ENCODE measurements at places on chromosomes 16 and 17.

DNA sequence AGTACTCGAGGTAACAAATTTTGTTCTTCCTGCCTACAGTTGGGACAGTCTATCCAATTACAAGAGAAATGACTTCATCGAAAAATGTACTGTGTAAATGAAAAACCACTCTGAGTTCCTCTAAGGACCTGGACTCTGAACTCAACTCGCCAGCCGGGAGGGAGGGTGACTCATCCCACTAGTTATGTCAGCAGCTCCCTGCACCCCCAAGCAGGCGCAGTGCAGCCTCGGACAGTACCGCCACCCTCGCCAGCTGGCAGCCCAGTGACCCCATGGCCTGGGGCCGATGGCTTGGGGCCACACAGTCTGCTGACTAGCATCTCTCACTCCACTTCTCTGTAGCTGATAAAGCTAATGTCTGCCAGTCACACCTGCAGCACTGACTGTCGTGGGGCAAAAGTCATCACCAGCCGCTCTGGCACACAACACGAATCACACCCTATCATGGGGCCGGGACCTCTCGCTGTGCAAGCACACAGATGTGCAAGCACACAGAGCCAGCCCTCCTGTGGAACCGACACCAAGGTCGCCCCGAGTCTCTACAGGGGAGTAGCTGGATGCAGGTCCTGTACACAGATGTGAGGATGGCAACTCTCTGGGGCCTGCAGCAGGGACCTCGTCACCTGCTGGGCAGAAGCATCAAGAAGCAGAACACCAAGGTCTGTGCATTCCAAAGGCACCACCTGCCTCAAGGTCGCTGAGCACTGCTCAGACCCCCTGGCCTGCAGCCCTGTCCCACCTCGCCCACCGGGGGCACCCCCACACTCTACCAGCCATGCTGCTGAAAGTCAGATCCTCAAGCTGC is 5.7 kb downstream of the CSNK1D start:
- DNase-seq = peak; percentile 96

DNA sequence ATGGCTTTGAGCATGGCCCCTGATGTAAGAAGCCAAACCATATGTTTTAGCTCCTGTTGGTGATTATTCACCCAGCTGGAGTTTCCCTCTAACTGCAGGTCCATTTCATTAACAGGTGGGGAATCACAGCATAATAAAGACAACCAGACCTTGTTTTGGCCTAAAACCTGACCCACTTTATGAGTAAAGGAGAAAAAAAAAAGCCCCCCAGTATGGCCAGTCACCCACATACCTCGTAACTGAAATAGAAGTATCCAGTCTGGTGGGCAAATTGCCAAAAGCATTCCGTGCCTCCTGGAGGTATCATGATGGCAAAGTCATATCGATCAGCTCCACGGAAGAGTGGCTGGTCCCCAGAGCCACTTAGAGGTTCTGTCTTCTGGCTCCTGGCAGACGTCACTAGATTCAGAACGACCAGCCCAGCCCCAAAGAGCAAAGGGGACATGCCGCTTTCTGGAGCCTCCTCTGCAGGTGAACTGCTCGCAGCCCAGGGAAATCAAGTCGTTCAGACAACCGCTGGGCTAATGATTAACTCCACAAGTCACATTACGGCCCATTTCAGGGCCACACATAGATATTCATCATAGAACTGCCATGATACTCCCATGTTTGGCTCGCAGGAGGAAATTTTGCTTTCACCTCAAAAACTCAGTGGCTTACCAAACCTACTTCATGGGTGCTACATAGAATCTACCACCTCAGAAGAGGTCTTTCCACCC is at the start of gene TMED6:
TSS of gene TMED6 (minus strand) at position 478 of the 719 bp plus-strand sequence. CDS start at position 445, 33 bp downstream.
- DNase-seq = no peak

DNA sequence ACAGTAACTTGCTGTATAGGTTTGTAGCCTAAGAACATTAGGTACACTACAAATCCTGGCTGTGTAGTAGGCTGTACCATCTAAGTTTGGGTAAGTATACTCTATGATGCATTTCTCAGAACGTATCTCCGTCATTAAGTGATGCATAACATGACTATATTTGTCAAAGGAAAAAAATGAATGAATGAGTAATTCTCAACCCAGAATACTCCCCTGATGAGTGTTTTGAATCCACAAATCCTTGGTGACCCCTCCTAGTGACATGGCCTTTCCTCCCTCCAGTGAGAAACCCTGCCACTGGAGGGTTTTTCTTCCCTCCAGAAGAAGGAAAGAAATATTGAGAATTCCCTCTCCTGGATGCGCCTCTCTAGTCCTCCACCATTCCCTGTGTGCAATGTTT is 24.0 kb upstream of the SALL1 start:
- DNase-seq = no peak

- DNase-seq = no peak
Observed at GRCh38 chr17:62732125-62732524, 76.0 kb downstream of the MARCHF10 start.

DNA sequence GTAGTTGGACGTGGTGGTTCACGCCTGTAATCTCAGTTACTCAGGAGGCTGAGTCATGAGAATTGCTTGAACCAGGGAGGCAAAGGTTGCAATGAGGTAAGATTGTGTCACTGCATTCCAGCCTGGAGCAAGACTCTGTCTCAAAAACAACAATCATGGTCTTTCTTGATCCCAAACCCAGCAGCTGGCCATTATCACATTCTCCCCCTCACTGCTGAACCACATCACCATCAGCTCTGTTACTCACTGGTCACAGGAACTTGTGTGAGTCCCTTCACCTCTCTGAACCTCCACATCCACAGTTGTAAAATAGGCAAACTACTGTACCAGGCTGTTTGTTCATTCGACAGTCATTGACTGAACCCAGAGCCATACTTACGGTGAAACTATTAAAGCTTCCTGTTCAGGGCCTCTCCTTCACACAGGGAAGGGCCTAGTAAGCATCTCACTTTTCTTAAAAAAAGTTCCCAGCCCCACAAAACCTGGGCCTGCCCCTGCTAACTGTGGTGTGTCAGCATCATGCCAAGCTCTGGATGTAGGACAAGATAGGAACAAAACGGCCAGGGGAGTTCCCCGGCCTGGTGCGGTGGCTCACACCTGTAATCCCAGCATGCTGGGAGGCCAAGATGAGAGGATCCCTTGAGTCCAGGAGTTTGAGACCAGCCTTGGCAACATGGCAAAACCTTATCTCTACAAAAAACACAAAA is 104.7 kb downstream of the COPRS start:
- no peak for DNase-seq

DNA sequence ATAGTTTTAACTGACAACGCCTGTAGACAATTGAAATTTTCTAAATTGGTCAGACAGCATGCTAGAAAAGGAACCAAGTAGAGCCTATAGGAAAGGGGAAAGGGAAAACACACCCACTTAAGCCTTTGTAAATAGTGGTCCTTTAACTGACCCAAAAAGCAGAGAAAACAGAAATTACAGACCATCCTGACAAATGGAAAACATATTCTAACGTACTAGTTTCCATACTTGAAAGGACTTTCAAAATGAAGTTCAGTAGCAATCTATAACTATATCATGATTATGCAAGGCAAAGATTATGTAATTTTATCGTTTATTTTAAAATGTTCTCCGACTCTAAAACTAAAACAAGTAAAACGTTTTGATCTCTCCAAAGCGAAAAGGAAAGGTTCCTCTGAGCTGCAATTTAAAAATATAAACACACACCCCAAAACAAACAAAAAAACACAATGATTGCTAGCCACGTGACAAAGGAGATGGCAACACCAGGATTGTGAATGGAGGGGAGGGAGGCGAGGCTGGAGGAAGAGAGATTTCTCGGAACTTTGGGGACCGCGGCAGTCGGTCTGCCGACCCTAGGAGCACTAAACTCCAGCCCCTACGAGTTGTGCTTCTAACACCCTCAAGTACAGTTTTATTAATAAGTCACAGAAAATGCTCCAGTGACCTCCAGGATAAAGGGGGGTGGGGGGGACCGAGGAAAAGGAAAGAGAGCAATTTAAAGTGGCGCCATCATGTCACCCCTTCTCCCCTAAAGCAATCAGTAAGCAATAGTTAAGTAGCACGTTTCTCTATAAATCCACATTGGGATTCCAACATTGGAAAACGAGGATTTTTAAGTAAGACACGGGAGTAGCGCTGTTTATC is 1.7 kb downstream of the KANSL1 start:
- peak; percentile 67 for DNase-seq

DNA sequence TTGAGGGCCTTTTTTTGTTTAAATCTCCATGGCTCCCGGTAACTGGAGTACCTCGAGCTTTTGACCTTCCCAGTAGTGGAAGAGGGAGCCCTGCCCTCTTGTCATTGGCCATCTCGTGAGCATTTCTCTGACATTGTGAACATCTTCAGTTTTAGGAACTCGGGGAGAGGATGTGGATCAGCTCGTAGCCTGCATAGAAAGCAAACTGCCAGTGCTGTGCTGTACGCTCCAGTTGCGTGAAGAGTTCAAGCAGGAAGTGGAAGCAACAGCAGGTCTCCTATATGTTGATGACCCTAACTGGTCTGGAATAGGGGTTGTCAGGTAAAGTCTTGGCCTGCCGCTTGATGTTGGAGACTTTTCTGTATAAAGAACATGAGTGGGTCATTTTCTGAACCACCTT is 24.3 kb downstream of the NTAN1 start:
- no peak for DNase-seq

DNA sequence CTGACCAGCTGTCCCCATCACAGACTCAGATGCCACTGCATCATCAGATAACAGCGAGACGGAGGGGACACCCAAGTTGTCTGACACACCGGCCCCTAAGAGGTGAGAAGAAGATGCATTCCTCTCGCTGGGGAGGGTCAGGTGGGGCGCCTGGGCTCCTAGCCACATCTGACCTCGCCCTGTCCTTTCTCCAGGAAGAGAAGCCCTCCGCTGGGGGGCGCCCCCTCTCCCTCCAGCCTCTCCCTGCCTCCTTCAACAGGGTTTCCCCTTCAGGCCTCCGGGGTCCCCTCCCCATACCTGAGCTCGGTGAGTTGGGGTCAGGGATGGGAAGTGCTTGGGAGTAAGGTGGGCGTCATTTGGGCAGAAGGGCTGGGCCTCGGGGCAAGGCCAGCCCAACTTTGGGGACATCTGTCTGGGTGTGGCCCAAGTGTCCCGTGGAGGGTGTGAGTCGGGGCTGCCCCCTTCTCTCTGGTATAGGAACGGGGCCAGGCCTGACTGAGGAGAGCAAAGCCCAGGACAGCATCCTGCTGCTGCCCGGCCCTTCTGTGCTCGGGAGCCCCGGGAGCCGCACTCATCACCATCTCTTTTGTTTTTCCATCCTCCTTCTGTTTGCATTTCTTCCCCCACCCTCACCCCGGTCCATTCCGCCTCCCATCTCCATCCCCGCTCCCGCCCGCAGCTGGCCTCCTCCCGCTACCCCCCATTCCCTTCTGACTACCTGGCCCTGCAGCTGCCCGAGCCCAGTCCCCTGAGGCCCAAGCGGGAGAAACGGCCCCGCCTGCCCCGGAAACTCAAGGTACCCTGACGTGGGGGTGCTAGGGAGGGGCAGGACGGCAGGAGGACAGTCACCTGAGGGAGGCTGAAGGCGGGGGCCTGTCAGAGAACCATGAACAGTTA is 4.9 kb downstream of the INO80E start:
- no peak for DNase-seq

GRCh38 chr17:74369221-74369620 is 1.9 kb downstream of the GPR142 start:
- DNase-seq = no peak

DNA sequence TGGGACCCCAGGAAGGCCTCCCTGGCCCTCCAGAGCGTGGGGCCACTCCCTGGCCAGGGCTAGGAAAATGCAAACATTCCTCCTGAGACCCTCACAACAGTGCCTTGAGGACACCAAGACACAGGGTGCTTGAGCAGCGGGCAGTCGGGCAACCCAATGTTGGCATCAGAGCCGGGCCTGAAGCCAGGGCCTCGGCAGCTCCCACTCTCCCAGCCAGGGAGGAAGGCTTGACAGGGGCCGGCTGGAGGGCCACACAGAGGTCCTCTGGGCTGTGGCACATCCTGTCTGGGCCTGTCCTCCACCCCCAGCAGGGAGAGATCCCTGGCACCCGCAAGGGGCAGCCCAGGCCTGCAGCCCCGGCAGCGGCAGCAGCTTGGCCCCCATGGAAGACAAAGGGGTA is 12.3 kb upstream of the KRT17 start:
- no peak for DNase-seq

- DNase-seq = no peak
Observed at GRCh38 chr17:48529683-48530009, 1.2 kb downstream of the HOXB1 start.

DNA sequence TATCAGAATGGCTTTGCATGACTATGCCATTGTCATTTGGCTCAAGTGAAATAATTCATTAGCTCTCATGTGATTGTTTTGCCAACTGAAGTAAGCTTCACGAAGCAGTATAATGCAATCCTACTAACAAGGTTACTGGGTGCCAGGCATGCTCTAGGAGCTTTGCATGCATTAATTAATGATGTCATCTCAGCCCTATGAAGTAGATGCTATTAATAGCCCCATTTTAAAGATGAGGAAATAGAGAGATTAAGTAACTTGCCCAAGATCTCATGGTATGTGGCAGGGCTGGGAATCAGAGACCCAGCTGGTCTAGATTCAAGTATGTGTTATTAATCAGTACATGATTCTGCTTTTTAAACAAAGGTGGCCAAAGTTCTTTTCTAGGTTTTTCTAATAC is 14.1 kb downstream of the KRT39 start:
- DNase-seq = no peak

DNA sequence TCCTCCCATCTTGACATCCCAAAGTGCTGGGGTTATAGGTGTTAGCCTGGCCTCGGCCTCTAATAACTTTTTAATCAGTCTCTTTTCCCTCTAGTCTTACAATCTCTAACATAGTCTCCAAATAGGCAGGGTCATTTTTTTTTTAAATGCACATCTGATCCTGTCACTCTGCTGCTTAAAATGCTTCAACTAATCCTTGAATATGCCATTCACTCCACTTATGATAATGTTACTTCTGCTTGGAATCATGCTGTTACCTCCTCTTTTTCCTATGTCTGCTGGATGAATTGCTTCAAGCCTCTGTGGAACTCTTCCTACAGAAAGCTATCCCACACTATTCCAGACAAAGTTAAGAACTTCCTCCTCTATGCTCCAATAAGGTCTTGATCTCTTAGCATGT is 22.8 kb downstream of the CRLF3 start:
- DNase-seq = no peak

DNA sequence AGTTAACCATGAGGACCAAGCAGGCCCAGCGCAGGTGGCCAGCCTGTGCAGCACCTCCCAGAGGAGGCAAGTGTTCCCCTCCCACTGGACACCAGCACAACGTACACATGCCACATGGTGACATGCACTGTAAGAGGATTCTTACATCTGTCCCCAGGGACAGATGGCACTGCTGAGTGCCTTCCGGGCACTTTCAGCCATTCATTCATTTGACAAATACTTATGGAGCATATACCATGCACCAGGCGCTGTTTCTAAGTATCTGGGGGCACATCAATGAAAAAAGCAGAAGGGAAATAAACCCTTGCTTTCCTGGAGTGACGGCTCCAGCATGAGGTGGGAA is 79.6 kb downstream of the GAS7 start:
- peak; percentile 38 for DNase-seq

- DNase-seq = no peak
Observed at GRCh38 chr17:60080545-60080944, 1.8 kb upstream of the HEATR6 start.

- DNase-seq = no peak
Observed at GRCh38 chr17:5464717-5465507, 3.9 kb downstream of the DHX33 start.

- no peak for DNase-seq
Observed at GRCh38 chr16:89953671-89954406, 5.3 kb downstream of the DEF8 start.

- no peak for DNase-seq
Observed at GRCh38 chr17:49132699-49133364, at the start of gene B4GALNT2. TSS of gene B4GALNT2 (plus strand) at chr17:49132769. CDS start at chr17:49132793, 24 bp downstream.

All from tibial artery (tissue), 4 donors.